A172 (cell line): ENCODE measurements at places on chromosomes 4 and X. TPM values are rescaled to one million over a fixed set of nuclear protein-coding genes. Genes with fewer than 3 reads are reported as not detected.

Gene PHOX2B
- total RNA-seq: not detected in 2 replicates

Gene L1CAM
- total RNA-seq: 77.7 and 94.0 TPM in 2 replicates

Gene FATE1
- total RNA-seq: not detected in 2 replicates

Gene MAOA
- total RNA-seq: 1.7 and 2.7 TPM in 2 replicates

Gene BEX4
- total RNA-seq: 1.2 TPM in 1 of 2 replicates, not detected in the other

Gene GAB1
- 6.0 and 13.1 TPM in 2 replicates for total RNA-seq

Gene RTL9
- total RNA-seq: 0.02 and 0.03 TPM in 2 replicates

Gene CD40LG
- total RNA-seq: not detected in 2 replicates

Gene ANOS1
- total RNA-seq: 0.24 and 1.2 TPM in 2 replicates

Gene IL9R
- 0.14 TPM in 1 of 2 replicates, not detected in the other for total RNA-seq

Gene OTC
- not detected in 2 replicates for total RNA-seq

Gene MAP3K15
- 0.86 and 1.4 TPM in 2 replicates for total RNA-seq

Gene CLOCK
- 33.8 and 35.1 TPM in 2 replicates for total RNA-seq

Gene SSX1
- total RNA-seq: not detected in 2 replicates

Gene TIGD4
- total RNA-seq: 0.62 and 1.5 TPM in 2 replicates
